ENCODE measurements at places on chromosomes 4 and X.

GRCh38 chr4:151251603-151252304, 25.2 kb upstream of the PRSS48 start:
- no peak for DNase-seq

DNA sequence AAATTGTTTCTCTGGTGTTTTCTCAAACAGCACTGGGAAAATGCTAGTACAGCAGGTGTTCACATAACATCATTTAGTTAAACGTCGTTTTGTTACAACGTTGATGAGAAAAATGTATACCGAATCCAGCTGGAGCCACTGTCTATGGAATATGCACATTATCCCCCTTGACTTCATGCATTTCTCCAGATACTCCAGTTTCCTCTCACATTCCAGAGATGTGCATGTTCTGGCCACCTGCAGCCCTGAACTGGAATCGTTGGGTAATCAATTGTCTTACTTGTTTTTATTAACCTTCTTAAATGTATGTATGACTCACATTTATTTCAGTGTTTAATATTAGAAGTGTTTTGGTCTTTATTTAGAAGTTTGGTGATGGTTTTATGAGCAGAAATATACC, 18.4 kb upstream of the ODAM start:
- no peak for DNase-seq

- DNase-seq, result no peak
Measured at GRCh38 chrX:39318506-39319343, 517.5 kb downstream of the MID1IP1 start.

DNA sequence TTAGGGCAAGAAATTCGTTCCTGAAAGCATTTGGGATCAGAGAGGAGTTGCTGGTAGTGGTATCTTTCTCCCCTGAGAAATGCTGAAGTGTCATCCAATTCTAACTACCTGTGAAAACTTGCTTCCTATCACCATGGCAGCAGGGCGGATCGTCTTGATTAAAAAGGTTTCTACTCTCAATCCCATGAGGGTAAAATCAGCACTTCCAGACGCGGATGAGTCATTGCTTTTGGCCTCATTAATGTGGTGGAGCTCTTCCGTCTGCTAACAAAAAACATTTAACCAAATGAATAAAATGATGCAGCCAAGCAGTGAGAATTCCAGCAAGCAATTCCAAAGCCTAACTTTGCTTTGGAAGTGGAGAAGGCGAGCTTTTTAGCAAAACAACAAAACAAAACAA, 325.6 kb downstream of the CAMK2D start:
- DNase-seq, result no peak

DNA sequence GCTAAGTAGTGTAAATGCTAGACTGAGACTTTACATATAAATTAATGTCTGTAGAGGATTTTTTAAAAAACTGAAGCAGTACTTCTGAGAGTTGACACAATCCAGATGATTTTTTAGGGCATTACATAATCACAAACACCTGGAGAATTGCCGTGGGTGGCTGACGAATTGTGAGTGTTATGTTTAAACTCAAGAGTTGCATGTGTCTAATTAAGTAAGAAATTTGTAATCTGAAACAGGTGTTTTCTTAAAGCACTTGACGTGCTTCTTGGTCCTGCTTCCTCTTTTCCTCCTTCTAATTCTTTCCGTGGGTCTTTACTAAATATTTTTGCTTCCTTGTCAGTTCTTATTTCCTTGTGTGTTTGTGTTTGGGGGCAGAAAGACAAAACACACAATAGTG, 27.8 kb downstream of the PIR start:
- no peak for DNase-seq

- no peak for DNase-seq
Measured at GRCh38 chrX:13140007-13140406, 95.6 kb upstream of the FAM9C start.

GRCh38 chr4:11720292-11720691, 291.6 kb upstream of the HS3ST1 start:
- peak; percentile 39 for DNase-seq

GRCh38 chr4:8745005-8745790, 126.4 kb downstream of the HMX1 start:
- DNase-seq, result no peak

- no peak for DNase-seq
Measured at GRCh38 chrX:74272230-74272629, 31.8 kb upstream of the ZCCHC13 start.

DNA sequence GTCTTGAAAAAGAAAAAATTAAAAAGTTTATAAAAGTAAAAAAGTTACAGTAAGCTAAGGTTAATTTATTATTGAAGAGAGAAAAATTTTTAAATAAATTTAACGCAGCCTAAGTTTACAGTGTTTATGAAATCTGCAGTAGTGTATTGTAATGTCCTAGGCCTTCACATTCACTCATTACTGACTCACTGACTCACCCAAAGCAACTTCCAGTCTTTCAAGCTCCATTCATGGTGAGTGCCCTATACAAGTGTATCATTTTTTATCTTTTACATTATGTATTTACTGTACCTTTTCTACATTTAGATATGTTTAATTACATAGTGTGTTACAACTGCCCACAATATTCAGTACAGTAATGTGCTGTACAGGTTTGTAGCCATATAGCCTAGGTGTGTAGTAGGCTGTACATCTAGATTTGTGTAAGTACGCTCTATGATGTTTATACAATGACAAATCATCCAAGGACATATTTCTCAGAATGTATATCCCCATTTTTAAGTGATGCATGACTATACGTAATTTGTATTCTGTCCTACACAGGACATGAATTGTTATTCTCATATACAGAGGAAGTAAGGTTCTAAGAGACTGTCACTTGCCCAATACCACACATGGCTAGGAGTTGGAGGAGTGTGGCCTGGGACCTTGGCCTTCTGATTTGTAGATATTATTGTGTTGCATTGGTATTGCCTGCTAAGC, 19.5 kb upstream of the PDCL2 start:
- DNase-seq, result no peak
